ENCODE measurements at places on chromosomes 11 and 22.

- no peak for DNase-seq
Observed at GRCh38 chr11:105273660-105274280, 134.2 kb upstream of the CARD18 start.

DNA sequence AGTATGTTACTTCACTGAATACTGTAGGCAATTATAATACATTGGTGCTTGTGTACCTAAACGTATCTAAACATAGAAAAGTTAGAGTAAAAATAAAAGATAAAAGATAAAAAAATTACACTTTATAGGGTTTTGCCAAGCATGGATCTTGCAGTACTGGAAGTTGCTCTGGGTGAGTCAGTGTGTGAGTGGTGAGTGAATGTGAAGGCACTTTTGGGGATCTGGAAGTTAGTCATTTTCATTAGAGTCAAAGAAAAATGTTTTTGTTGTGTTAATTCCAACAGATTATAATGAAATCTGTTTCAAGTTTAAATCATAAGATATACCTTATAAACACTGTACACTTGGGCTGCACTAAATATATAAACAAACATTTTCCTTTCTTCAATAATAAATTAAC lies 3.3 kb downstream of the SLC22A25 start:
- no peak for DNase-seq

DNA sequence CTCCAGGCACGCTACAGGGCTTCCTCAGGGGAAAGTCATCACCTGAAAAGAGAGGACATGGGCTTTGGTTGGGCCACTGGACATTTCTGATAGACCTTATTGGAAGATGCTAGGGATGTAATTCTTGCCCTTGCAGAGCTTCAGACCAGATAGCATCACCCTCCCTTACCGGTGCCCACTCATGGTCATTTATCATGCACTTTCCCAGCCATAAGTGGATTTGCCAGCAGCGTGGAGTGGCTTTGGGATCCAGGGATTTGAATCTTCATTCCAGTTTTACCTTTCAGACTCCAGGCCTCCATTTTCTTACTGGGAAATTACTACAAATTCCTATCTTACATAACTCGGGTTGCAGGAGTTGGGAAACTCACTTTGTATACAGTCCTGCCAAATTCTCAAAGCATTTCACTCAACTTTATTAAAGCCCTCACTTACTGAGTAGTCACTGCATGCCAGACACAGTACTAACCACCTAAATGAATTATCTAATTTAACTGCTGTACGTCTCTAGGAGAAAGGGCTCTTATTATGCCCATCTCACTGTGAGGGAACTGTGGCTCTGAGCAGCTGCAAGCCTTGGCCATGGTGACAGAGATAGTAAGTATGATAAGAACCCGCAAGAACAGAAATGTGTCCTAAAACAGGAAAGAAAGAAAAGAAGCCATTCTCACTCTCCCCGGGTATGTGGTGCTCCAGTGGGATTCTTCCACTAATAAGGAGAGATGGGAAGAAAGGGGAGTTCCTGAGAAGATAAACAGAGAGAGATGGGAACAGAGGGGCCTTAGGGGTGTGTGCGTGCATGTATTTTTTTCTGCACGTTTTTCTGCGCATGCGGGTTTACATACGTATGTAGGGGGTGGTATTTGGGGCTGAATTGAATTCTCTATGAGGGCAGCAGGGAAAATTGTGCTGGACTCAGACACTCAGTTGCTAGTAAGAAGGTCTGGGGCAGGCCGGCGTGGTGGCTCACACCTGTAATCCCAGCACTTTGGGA lies 9.7 kb downstream of the CHRM1 start:
- no peak for DNase-seq

DNA sequence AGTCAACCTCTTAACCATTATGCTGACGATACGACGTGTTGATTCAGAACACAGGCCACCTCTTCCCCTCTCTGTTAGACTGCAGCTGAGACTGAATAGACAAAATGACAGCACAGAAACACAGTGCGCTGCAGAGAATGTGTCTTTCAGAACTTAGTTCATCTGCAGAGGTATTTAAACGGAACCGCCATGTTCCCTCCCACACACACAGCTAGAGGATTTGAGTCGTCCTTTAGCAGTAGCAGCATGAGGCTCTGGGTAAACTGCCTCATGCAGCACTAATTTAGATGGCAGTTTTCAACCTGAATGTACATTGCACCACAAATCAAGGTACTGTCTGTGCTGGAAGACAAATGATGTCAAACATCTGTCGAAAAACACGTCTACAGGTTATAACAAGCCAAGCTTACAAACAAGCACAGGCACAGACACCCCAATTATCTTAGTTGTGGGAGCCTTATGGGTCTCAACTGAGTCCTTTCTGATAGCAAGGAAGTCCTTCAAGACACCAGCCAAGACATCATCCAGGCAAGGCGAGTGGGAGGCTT lies 76.6 kb upstream of the LRRC4C start:
- no peak for DNase-seq

GRCh38 chr11:110896358-110896757 lies 184.1 kb upstream of the ARHGAP20 start:
- no peak for DNase-seq

DNA sequence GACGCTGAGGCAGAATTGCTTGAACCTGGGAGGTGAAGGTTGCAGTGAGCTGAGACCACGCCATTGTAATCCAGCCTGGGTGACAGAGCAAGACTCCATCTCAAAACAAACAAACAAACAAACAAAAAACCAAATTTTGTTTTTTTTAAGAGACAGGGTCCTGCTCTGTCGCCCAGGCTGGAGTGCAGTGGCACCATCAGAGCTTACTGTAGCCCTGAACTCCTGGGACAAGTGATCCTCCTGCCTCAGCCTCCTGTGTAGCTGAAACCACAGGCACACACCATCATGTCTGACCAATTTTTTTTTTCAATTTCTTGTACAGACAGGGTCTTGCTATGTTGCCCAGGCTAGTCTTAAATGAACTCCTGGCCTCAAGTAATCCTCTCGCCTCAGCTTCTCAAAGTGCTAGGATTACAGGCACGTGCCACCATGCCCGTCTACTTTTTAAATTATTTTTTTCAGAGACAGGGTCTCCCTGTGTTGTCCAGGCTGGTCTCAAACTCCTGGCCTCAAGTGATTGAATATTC lies 13.2 kb upstream of the PPM1F start:
- no peak for DNase-seq

DNA sequence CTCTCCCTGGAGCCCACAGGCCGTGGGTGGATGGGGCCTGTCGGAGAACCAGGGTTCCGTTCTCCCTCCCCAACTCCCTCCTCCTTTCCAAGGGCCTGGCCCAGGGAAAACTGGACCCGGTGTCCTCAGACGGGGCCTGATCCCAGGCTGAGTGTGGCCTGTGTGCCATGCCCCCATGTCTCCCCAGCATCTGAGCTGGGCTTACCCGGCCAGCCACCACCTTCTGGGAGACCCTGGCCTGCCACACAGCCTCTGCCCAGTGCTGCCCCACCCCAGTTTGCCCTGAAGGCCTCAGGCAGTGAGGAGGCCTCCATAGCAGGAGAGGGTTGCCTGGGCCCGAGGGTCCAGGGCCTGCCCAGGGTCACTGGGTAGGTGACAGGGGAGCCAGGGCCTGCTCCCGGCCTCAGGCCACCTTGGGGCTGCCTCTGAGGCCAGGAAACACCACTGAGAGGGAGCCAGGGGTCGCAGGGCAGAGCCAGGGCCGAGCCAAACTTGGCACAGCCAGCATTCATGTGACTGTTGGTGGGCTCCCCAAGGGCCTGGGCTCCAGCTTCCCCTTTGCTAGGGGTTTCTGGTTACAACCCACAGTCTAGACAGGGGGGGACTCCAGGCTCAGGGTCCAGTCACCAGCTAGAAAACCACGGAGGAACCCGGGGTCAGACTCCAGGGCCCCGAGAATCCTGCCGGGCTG lies 590 bp upstream of the IFITM10 start:
- DNase-seq: no peak

GRCh38 chr11:95531116-95531515 lies 258.5 kb downstream of the FAM76B start:
- no peak for DNase-seq

GRCh38 chr11:133937468-133937867 lies 19.3 kb downstream of the IGSF9B start:
- no peak for DNase-seq

DNA sequence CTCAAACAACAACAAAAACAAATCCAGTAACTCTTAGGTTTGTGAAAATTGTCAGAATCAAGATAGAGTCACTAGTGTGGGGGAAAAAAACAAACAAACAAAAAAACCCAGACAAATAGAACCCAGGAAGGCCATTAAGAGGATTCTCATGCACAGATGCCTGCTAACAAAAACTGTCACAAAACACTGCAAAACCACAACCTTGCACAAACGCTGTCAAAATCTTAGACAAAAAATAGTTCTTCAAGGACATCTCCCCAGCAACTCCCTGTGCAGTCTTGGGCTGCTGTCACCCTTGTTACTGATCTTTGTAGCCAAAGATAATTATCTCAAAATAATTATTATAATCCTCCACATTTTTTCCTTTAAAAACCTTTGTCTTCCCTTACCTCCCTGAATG lies 4.6 kb upstream of the ZBED5 start:
- DNase-seq: no peak

DNA sequence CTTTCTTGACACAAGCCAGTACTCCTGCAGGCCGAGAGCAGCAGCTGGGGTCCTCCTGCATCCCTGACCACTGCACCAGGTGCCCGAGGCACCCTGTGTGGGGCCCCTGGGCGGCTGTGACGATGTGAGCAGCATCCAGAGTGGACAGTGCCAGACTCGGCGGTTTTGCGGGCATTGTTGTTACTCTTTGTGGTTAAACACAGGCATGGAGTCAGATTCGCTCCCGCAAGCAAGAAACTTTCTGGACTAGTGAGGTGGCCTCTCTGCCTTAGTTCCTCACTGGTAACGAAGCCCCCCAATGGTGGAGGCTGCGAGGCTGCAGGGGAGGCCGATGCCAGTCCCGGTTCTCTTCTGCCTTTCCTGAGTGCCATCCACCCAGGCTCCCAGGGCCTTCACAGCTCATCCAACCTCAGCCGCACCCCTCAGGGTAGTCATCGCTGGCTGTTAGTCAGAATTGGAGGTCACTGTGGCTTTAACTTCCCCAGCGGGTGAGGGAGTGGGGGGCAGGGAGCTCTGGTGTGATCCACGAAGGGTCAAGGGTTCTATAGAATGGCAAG lies 3.7 kb upstream of the CLDN5 start:
- no peak for DNase-seq

Measured in NCI-H774 (cell line).